ENCODE measurements at places on chromosomes 12 and 14.
A peak's percentile ranks its signal among the peaks of the same experiment; 100 is the strongest.

DNA sequence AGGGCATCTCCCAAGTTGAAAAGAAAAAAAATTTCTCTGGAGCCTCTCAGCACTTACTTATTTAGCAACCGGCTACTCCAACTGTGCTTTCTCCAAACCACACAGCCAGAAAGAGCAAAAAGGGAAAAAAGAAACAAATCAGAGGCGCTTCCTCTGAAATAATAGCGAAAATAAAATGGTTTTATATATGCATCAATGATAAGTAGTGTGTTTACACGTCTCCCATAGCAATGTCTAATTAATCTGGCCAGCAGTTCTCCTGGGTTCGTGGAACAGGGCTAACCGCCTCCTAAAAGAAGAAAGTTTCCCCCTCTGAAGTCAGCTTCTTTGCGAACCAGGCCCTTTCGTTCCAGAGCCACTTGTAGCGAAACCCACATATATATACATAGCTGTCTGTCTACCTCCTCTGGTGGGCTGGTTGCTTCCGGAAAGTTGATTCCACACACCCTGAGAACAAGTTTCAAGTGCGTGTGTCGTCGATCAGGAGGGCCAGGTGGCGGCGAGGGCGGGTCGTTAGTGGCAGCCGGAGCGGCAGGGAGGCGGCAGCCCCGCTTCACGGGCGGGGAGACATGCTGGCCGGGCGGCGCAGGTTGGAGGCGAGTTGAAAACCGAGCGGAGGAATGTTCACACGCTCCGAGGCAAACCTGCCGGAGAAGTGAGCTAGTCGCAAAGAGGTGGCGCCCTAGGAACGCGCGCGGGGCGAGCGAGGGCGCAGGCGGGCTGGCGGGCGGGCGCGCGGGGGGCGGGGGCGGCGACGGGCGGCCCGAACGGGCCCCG lies 2.7 kb downstream of the PTHLH start:
- DNase-seq, result peak; percentile 61

DNA sequence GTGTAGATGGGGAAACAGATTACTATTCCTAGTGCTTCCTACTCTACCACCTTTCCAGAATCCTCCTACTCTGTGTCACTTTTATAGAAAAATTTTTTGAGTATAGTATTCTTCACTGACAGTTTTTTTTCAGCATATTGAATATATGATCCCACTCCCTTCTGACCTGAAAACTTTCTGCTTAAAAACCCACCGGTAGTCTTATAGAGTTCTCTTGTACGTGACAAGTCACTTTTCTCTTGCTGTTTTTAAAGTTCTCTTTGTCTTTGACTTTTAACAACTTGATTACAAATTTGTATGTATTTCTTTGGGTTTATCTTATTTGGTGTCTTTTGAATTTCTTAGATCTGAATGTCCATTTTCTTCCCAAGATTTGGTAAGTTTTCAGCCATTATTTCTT lies 133.6 kb upstream of the SLC38A2 start:
- DNase-seq, result no peak

GRCh38 chr14:47022721-47023120 lies 371.1 kb upstream of the RPL10L start:
- no peak for DNase-seq

DNA sequence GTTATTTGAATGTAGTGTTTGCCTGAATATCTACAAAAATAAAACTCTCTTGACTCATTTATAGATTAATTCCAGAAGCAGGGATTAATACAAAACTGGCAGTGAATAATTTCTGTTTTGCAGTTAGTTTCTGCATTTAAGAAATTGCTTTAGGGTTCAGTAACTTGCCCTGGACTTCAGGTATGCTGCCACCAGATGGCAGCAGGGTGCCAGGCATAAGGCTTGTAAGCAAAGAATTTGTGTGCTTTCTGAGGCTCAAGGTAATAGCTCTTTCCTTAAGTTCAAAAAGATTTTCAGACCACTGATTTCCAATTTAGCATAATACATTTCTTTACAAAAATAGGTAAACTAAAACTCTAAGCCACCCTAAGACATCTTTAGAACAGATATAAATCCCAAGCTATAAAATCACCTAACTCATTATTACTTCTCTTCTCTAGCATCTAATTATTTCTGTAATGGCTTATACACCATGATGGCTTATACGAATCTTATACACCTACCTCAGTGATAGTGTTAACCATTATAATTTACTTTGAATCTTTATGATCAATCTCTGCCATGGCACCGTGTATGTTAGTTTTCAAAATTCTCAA lies 398.3 kb downstream of the APAF1 start:
- DNase-seq, result no peak

DNA sequence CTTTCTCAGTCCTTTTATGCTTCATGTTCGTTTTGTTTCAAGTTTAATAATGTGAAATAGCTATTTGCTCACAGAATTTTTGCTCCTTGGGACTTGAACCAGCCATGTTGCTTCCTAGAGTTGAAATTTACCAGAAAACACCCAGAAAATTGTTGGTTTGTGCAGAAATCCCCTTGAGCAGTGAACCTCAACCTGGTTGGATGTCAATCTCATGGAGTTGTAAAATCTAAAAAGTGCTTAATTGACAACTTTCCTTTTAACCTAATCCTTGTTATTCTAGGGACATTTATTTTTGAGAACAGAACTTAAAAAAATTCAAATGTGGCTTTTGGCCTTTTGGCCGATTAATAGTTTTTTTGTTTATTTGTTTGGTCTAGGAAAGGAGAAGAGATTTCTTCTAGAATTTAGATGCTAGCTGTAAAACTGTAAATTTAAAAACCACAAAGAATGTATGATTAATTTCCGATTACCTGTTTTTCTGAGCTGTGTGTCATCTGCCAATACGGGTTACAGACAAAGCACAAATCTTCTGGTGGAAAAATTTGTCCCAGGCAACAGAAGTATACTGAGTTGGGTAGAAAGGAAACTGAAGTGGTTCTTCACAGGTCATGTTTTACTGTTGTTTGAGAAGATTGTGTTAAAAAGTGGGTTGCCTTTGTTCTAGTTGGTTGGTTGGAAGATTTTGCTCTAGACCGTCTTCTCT lies 154.4 kb downstream of the FUT8 start:
- DNase-seq, result no peak

- no peak for DNase-seq
Observed at GRCh38 chr12:68809190-68810026, 1.4 kb downstream of the MDM2 start.

DNA sequence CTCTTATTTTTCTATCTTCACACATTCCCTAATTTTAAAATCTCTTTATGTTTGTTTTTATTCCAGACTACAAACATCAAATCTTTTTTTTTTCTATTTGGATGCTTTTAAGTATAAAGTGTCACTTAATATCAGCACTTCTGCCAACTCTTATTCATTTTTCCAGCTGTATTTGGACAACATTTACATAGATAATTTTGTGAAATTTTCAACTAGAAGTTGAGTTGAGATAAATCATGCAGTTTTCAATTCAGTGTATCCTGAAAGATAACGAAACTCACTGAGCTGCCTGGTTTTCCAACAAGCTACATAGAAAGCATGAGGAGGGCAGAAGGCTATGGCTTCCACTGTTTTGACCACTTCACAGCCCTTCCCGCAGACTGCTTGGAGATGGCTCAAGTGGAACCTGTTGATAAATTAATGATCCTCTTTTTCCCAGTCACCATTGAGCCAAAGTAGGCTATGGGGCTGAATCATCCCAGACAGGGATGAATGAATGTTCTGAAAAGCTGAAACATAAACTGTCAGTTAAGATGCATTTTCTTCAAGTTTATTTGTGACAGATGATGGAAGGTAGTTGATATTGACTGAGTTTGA lies 213.9 kb downstream of the RAD51B start:
- DNase-seq, result no peak

DNA sequence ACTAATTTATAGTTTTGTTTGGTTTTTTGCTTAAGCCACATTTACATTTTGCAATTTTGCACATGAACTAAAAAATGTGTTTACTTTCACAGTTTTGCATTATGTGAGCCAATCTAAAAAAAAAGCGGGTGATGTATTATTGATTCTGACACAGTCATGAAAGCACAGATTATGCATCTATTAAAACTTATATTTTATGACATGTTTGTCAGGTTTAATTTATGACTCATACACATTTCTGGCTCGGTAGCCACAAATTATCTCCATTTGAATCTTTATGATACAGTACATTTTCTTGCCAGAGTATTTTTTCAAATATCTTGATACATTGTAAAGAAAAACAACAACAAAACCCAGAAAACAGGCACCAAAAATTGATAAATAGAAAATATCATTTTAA lies 280.4 kb upstream of the GRIP1 start:
- DNase-seq, result no peak

All from stimulated activated CD8-positive, alpha-beta memory T cell treated with anti-CD3 and anti-CD28 coated beads, Interleukin-7, amount 100 ng/mL, for 48 hours (primary cell).